ENCODE measurements at places on chromosomes 2 and 18. TPM values are rescaled to one million over a fixed set of nuclear protein-coding genes. Genes with fewer than 3 reads are reported as not detected.

Gene ABCB11
- 0.29 TPM for total RNA-seq

GRCh38 chr18:46333431-46334135, 229.4 kb downstream of the HAUS1 start:
- peak; percentile 25 for DNase-seq

GRCh38 chr2:129518937-129519336, 460.5 kb upstream of the RAB6C start:
- DNase-seq, result no peak

Gene ABCG5
- not detected for total RNA-seq

DNA sequence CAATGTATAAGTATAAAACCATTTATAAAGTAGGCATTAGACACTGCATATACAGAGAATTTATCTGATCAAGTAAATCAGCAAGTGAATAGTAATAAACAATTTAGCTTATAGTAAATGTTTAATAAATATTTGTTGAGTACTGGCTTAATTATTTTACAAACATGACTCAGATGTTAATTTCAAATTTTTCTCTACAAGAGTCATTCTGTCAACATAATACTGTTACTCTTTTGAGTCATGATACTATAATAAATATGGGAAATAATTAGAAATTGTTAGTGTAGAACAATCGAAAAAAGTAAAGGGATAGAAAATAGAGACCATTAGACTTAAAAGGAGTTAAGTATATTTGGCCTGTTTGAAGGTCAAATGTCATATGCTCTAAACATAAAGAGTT, 133.6 kb upstream of the MC4R start:
- no peak for DNase-seq

- no peak for DNase-seq
Measured at GRCh38 chr2:152552888-152553287, 164.4 kb downstream of the PRPF40A start.

Gene INPP5D
- total RNA-seq, result 14.5 TPM

- DNase-seq, result no peak
Measured at GRCh38 chr2:176126929-176127773, 2.4 kb upstream of the HOXD8 start.

DNA sequence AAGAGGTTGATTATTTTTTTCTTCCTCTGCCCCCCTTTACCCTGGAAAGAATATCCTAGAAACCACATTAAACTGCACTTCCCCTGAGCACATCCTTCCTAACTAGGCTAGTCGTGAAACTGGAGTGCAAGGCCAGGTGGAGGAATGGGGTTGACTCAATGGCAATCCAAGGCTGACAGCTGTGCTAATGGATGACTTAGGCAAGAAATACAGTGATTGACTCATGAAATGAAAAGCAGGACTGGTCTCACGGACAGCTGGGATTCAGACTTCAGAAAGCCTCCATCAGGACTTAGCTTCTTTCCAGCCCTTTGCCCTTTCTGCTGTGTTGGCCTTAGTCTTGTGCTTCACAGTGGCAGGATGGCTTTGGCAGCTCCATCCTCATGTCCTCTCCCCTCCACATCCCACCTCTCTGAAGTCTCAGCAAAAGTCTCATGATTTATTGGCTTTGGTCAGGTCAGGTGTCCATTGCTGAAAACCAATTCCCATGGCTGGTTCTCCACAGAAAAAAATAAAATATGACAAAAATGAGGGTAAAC, 33.8 kb downstream of the INSIG2 start:
- no peak for DNase-seq

Data from suprapubic skin (tissue), 4 donors.